Activated T-cell treated with anti-CD3 and anti-CD28 coated beads, Interleukin-2, amount 50 U/mL, for 24 hours (primary cell): ENCODE measurements at places on chromosomes 7 and 10.

- no peak for DNase-seq
Measured at GRCh38 chr10:23326544-23327307, 17.9 kb downstream of the C10orf67 start.

DNA sequence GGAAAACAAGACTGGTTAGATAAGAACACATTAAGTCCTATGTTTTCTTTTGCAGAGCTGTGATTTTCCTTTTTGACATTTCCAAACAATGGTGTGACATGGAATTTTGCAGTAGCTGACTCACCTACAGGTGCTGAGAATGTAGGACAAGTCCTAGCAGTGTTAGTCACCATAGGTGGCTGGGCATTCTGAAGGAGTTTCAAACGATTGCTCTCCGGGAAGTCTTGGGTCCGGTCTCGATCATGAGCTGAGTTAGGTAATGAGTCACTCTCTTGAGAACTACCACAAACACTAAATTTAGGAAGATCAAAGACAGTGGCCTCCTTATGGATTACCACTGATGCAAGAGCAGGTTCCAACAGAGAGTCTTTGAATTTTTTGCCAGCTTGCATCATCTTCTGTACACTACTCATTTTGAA is 3.6 kb downstream of the FIGNL1 start:
- DNase-seq, result no peak

- no peak for DNase-seq
Measured at GRCh38 chr7:93913197-93913596, 6.8 kb downstream of the GNGT1 start.

- DNase-seq, result no peak
Measured at GRCh38 chr10:71590781-71591350, 128.7 kb downstream of the C10orf105 start.

- DNase-seq, result no peak
Measured at GRCh38 chr7:128404886-128405470, 4.8 kb downstream of the IMPDH1 start.

- no peak for DNase-seq
Measured at GRCh38 chr10:26544932-26545331, 106.8 kb downstream of the APBB1IP start.

- DNase-seq, result no peak
Measured at GRCh38 chr10:114856544-114857287, 35.1 kb downstream of the FHIP2A start.

DNA sequence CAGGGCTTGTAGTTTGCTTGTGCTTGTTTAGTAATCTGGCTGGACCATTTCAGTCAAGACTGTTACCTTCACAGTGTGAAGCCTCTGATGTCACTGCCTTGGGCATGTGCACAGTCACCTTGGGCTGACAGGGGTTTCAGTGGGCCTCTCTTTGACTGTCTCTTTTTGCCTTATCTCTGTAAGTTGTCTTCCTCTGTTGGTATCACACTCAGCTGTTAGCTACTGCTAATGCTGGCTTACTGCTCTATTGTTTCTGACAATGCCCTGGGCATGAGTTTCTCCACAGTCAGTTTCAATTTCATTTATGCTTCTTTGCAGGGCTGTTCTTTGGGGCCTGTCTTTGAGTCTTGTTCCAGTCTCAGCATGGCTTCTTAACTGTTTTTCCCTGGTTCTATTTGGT is 201.9 kb upstream of the SHH start:
- DNase-seq, result no peak

DNA sequence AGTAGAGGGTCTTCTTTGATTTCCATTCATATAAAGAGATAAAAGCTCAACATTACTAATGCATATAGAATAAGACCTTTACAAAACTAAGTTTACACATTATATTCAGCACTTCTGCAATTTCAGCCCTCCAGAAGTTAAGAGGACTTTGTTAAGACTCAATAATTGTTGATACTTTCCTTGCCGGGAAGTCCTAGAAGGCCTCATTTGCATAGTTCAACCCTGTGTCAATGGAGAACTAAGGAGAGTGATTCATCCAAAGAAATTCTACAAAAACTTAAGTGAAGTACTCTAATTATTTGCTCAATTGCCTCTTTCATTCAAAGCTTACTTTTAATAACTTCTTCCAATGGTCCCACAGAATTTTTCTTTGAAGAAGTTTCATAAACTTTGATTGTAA is 1060.3 kb upstream of the CELF2 start:
- no peak for DNase-seq

DNA sequence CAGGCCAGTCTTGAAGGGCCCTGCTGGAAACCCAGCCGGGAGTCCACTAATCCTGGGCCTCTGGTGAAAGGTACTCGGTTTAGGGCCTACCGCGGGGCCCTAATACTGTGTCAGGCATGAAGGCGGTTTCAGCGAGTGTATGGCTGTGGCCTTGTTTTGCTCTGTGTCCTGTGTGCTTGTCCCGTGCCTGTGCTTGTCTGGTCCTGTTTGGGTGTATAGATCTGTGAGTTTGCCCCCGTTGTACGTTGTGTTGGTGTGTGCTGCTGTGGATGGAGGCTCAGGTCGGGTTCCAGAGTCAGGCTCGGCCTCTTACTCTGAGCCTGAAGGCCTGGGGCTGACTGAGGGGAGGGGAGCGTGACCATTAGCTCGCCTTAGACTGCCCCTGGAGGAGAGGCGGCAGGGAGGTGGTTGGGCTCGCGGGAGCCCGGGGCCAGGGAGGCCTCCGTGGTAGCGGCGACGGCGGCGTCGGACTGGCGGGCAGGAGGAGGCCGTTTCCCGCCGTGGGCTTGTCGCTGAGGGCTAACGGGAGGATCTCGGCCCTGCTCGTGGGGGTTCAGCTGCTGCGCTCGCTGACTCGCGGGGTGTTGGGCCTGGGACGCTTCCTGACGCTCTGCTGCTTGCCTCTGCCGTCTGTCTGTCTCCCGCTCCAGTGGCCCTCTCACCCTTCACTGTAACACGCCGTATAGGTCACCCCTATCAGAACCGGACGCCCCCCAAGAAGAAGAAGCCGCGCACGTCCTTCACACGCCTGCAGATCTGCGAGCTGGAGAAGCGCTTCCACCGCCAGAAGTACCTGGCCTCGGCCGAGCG is 2.6 kb downstream of the TLX1 start:
- peak; percentile 34 for DNase-seq

DNA sequence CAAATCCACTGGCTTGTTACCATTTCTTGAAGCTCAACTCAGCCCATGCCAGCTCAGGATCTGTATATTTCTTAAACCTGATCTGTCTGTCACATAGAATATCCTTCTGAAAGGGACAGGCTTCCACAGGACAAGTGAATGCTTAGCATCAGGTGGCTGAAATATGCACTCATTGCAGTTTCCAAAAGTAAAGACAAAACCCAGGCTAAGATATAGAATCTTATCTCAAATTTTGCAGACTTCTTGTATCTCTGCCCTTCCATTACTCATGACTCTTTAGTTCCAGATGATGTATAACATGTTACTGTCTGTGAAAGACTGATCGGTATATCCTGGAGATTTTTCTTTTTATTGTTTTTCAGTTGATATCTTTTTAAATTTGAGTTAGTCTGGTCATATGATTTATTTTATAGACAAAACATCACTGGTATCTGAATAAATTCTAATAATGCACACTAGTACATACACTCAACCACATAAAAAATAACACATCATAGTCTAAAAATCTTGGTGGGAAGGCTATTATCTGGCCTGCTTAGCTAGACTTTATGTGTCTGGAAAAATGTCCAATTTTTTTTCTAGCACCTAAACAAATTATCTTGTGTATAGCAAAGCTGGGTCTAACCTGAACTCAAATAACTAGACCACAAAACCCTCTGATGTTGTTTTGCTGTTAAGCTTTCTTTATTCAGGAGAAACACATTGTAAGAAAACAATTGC is 182.6 kb downstream of the ADAM12 start:
- no peak for DNase-seq

DNA sequence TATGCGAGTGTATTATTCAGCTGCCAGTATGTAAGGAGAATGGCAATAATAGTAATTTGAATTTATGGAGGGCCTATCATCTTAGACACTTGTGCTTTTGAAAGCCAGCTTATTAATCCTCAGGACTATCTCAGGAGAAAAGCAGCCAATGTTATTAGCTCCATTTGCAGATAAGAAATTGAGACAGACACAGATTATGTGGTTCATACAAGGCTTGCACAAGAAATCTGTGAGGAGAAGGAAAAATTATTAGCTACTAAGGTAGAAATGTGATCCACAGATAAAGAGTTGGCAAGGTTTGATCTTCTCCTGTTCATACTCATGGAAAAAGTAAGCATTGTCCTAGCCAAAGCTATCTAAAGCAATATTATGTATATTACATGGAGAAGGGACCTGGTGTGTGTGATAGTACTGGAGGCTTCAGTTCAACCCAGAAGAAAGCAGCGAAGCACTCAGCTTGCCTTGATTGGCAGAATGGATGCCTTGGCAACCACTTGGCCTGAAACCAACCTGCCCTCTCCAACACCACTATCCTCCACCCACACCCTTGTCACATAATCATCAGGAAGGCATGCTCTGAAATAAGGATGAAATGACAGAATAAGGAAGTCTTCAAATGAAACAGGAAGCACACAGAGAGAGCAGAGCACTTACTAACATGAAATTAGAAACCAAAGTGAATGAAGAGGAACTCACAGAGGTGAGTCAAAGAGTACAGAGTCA is 18.0 kb downstream of the MACC1 start:
- no peak for DNase-seq

GRCh38 chr10:121460733-121461132 is 137.5 kb downstream of the FGFR2 start:
- DNase-seq, result no peak

DNA sequence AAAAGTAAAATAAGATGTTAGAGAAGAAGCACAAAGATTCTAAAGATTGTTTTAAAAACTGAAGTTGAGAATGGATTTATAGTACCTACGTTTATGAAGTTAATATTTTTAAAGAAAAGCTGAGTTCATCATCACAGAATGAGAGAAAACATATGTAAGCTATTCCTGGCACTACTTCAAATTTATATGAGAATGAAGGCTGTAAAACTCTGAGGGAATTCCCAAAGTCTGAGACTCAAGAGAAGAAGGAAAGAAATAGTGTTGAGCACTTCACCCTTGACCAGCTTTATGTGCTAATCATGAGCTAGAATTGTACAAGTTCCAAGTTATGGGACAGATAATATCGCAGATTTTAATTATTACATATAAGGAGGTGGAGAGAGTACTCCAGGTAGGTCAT is 323.7 kb upstream of the GNAI1 start:
- no peak for DNase-seq

GRCh38 chr7:134108802-134109201 is 18.3 kb upstream of the LRGUK start:
- no peak for DNase-seq

DNA sequence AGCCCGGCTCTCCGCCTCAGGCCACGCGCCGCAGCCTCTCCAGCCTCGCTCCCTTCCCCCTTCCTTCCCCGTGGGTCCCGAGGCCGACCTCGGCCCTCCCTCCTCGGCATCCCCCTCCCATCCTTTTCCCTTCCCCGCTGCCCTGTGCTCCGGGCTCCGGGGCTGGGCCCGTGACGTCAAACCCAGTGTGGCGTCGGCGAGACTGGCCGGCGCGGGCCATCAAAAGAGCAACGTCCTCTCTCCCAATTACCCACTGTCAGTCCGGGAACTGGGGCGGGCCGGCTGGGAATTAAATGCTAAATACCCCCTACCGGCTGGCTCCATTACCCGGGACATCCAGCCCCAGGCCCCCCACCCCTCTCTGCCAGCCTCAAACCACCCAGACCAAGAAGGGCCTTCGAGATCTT is 2.6 kb upstream of the GATA3 start:
- peak; percentile 52 for DNase-seq

GRCh38 chr10:12225444-12225843 is 29.5 kb downstream of the CDC123 start:
- no peak for DNase-seq

- DNase-seq, result peak; percentile 8
Measured at GRCh38 chr7:150935149-150935548, 43.0 kb downstream of the KCNH2 start.

DNA sequence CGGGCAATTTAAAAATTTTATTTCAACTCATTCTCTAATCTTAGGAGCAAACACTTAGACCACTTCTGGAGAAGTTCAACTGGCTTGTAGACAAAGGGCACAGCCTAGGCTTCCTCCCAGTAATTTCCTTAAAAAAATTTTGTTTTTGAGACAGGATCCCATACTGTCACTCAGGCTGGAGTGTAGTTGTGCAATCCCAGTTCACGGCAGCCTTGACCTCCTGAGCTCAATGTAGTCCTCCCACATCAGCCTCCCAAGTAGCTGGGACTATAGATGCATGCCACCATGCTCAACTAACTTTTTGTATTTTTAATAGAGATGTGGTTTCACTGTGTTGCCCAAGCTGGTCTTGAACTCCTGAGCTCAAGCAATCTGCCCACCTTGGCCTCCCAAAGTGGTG is 38.4 kb downstream of the BAMBI start:
- no peak for DNase-seq

DNA sequence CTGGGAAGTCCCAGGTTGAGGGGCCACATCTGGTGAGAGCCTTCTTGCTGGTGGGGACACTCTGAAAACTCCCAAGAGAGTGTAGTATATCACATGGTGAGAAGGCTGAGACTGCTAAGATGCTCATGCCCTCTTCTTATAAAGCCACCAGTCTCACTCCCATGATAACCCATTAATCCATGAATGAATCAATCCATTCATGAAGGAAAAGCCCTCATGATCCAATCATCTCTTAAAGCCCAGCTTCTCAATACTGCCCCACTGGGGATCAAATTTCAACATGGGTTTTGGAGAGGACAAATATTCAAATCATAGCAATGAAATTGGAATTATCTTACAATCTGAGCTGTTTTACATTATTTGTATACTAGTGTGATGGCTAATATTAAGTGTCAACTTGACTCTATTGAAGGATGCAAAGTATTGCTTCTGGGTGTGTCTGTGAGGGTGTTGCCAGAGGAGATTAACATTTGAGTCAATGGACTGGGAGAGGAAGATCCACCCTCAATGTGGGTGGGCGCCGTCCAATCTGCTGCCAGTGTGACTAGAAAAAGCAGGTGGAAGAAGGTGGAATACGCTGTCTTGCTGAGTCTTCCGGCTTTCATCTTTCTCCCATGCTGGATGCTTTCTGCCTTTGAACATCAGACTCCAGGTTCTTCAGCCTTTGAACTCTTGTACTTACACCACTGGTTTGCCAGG is 14.3 kb upstream of the UBE2D1 start:
- DNase-seq, result no peak

DNA sequence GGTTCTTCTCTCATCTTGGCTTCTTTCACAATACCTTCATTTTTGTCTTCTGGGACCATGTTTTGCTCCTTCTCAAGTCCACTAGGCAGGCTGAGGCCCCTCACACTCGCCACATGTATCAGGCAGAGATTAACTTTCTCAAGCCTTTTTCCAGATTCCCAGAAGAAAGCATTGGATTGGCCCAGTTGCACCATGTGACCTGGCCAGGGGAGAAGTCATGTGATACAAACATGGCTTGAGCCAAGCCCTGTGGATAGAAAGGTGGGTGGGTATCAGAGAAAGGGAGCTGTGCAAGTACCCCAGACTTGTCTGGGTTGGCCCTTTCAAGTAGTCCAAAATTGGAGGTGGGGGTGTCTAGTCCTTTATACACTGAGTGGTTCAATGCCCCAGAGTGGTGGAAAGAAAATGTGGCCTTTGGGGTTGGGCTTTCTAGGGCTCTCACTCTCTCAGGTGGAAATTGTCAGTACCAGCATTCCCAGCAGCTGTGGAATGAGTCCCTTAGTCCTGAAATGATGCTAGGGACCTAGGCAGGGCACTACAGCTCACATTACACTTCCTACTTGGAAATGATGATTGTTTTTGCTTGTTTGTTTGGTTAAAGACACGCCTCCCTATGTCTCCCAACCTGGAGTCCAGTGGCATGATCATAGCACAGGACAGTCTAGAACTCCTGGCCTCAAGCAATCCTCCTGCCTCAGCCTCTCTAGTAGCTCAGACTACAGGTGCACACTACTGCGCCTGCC is 36.9 kb upstream of the C10orf67 start:
- no peak for DNase-seq

- no peak for DNase-seq
Measured at GRCh38 chr10:116691635-116692034, 50.7 kb downstream of the HSPA12A start.
